ENCODE measurements at places on chromosomes 1 and 21.

DNA sequence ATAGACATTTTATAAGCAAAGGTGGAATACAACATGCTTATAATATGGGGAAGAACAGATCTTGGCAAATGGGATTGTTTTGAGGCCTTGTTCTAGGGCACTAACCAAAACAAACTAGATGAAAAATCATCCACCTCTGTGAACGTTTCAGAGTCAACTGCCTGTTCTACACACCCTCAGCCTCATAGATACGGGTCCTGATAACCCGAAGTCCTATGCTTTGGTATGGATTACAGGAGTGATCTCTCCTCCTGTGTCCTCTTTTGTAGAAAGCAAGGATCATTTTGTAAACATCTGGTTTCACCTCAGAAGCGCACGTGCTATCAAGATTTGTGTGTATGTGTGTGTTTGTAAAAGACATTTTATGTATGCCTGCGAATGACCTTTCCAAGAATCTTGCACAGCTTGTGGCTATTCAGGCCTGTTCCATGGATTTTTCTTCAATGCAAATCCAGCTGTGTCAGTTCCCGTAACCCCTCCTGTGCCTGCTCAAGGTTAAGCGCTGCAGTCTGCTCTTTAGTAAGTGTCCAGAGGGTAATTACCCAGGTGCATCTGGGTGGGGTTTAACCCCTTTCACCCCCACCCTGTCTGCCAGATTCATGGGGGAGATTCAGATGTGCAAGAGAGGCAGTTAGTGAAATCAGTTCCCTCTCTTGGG lies 132.4 kb downstream of the ROR1 start:
- no peak for DNase-seq

DNA sequence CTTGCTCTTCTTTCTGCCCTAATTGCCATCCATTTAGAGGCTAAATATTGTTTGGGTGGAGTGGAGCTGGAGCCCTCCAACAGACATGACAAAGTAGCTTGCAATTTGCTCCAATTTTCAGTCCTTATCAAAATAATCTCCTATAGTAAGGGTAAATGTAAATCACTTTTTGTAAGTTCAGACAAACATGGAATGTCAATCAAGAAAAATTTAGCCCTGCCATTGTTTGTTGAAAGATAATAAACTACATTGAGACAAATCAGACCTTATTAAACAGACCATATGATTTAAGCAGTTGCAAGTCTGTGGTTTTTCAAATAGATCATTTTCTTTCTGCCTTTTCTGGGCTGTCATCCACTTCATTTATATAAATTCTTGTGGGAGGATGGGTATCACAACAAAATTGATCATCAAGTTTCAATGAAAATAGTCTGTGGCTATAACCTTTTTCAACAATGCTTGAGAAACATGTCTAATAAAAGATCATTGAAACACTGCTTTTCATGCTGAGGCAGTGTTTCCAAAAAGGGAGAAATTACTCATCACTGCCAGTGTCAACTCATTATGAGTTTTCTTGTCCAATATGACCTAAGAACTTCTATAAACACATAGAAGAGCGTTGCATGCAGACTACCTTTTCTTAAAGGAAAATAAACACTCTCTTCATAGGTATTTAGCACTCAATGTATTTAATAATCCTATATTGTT lies 1152.0 kb upstream of the B3GALT2 start:
- no peak for DNase-seq

DNA sequence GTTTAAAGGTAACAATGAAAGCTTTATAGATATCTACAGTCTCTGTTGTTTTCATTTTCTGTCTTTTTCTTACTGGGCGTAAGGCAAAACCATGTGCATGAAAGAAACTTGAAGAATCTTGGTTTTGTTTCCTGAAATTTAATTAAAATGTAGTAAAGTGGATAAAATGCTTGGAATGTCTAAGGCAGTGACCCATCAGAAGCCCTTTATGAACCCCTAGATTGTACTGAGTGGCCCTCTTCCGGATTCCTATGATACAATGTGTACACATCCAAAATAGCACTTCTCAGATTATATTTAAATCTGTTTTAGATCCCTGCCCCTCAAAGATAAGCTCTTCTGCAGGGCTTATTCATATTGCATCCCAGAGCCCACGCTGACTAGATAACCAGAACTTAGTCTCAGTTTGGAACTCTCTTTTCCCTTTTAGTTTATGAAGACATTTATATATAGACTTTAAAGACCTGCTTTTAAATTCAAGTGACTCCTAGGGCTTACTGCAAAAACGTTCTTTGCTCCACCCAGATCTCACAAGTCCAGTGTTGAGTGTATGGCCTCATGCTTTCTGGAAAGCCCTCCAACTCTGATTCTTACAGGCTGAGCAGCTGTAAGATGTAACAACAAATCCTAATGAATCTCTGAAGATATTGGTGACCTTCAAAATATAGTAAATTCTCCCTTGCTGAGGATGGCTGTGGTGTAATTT lies 142.9 kb downstream of the LRRC7 start:
- no peak for DNase-seq

- no peak for DNase-seq
Measured at GRCh38 chr1:19737104-19737825, 62.5 kb downstream of the TMCO4 start.

GRCh38 chr1:952603-953002 lies 6.5 kb downstream of the NOC2L start:
- no peak for DNase-seq

DNA sequence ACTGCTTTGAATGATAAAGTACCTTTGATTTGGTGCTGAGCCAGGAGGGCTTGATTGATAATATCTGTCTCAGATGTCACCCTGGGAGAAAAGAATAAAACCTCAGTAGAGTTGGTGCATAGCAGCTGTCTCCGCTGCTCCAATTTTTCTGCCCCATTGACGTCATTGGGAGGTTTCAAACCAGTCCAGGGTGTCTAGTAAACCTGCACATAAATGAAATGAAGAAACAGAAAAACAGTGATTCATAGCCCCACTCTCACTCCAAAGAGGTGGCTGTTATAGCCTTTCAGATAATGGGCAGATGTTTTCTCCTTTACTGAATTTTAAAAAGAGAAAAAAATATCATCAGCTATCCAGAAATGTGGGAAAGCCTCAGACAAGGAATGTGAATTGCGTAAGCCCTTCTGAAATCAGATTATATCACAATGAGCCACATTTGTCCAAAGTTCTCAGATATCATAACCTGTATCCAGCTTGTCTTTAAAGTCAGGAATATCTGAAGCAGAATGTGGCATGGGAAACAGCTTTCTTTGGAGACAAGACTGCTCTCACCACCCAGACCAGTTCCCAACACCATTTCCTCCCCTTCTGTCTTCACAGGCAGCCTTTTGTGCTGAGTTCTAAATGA lies 351.3 kb upstream of the SGIP1 start:
- DNase-seq: no peak
